ENCODE measurements at places on chromosomes 12 and 14.

GRCh38 chr14:81085596-81085995 is 130.2 kb downstream of the TSHR start:
- no peak for DNase-seq

- DNase-seq: no peak
These were observed 754.1 kb upstream of the MDGA2 start for GRCh38 chr14:48429512-48429911.

- DNase-seq: no peak
These were observed 649.9 kb upstream of the FOXG1 start for GRCh38 chr14:28116716-28117115.

DNA sequence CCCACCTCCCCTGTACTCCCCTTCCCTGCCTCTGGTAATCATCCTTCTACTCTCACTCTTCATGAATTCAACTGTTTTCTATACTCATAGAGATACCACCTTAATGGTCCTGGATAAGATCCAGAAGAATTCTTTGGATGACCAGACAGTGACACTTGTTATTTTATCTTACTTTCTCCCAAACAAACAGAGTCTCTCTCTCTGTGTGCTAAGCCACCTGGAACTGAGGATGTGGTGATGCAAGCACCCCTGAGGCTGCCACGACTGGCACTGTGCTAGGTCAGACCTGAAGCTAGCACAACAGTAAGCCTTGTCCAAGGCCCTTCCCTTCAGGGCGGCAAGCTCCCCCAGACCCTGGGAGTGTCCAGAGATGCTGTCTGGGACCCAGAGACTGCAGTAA is 250.2 kb downstream of the C12orf50 start:
- DNase-seq: no peak

DNA sequence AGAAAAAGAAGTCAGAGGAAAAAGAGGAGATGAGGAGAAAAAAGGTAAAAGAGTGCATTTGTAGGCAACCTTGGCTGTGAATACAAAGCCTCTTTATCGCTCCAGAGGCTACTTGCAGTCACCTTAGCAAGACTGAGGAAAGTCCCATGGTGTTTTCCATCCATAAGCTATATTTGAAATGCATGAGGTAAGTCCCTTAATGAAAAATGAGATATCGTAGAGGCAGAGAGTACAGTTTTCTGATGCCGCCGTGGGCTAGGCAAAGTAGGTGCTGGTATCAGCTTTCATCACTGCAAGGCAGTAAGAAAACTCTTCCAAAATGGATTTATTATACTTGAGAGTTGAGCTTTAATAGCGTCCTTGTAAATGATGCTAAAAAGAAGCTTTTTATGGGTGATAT is 186.8 kb downstream of the ASCL1 start:
- DNase-seq: no peak

- no peak for DNase-seq
These were observed 60.4 kb downstream of the FOS start for GRCh38 chr14:75339059-75339458.

- DNase-seq: no peak
These were observed 25.0 kb downstream of the KIF21A start for GRCh38 chr12:39417916-39418315.

DNA sequence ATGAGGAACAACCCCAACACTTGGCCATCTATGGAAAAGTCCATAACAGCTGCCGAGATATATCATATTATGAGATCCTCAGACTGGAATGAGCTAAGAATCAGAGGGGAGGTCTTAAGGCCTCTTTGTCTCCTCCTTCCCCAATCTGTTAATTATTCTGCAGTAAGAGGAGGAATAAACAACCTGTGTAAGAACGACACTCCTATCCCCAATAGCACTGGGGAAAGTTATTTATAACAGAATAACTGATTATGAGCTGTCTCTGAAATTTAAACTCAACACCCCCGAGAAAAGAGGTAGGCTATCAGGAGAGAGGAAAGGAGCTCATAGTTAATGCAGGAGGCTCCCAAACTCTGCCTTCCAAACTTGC is 68.0 kb downstream of the NIN start:
- no peak for DNase-seq

DNA sequence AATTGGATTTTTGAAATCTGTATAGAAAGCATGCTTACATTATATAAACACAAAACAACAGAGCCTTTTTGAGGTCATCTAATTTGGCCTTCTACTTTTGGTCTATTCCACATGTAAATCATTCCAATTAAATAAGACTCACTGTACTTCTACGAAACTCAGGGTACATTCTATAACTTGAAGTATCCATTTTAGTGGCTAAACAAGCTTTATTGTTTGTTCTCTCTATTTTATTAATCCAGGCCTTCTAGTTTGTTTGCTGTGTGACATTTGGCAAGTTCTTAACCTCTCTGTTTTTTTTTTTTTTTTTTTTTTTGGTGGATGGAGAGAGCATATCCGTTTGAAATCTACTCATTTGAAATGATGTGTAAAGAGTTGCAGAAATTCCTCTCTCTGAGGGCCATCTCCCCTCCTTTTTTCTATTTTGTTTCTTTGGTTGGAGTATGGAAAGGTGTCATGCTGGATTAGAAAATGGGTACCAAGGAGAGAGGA is 58.1 kb upstream of the C12orf71 start:
- no peak for DNase-seq

DNA sequence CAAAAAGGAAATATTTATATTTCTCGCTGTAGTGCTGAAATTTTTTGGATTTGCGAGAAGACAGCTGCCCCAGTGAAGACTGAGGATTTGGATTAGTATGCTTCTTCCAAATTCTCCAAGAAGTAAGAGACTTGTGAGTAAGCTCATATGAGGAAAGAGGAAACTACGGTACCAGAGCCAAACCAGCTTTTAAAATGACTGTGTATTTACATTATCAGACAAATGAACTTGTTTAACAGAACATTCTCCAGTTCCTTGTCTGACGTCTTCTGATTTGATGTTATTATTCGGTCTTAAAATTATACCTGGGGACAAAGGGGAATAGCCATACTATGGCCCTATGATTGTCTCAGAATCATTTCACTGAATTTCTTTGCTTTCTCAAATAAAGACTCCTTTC is 8.0 kb downstream of the CLEC12B start:
- no peak for DNase-seq

GRCh38 chr12:90124914-90125313 is 416.3 kb upstream of the ATP2B1 start:
- no peak for DNase-seq

- no peak for DNase-seq
These were observed 158.4 kb downstream of the C12orf50 start for GRCh38 chr12:87870493-87871460.

- no peak for DNase-seq
These were observed 10.2 kb downstream of the TRPV4 start for GRCh38 chr12:109822951-109823411.

GRCh38 chr12:109706747-109707469 is 6.7 kb upstream of the FAM222A start:
- peak; percentile 57 for DNase-seq

GRCh38 chr14:49879646-49880204 is 13.2 kb upstream of the ARF6 start:
- peak; percentile 41 for DNase-seq

- DNase-seq: no peak
These were observed 297.5 kb downstream of the NAV3 start for GRCh38 chr12:78128211-78128610.
